ENCODE measurements at places on chromosomes 13 and 19.

GRCh38 chr19:4593409-4593851 lies 33.9 kb upstream of the SEMA6B start:
- DNase-seq, result peak; percentile 73

- DNase-seq, result peak; percentile 80
Observed at GRCh38 chr13:112740502-112741131, 50.8 kb downstream of the ATP11A start.

DNA sequence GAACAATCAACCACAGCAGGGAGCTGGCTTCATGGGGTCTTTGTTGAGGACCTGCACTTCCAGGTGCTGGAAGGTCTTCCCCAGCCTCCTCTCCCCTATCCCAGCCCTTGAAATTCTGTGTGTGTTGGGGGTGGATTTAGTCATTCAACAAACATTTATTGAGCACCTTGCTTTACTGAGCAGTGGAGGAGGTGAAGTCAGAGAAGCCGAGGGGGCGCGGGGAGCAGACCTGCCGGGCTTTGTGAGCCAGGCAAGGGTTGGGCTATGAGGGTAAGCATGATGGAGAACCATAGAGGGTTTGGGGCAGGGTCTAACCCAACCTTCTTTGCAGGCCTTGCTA lies 3.5 kb upstream of the C19orf85 start:
- no peak for DNase-seq

DNA sequence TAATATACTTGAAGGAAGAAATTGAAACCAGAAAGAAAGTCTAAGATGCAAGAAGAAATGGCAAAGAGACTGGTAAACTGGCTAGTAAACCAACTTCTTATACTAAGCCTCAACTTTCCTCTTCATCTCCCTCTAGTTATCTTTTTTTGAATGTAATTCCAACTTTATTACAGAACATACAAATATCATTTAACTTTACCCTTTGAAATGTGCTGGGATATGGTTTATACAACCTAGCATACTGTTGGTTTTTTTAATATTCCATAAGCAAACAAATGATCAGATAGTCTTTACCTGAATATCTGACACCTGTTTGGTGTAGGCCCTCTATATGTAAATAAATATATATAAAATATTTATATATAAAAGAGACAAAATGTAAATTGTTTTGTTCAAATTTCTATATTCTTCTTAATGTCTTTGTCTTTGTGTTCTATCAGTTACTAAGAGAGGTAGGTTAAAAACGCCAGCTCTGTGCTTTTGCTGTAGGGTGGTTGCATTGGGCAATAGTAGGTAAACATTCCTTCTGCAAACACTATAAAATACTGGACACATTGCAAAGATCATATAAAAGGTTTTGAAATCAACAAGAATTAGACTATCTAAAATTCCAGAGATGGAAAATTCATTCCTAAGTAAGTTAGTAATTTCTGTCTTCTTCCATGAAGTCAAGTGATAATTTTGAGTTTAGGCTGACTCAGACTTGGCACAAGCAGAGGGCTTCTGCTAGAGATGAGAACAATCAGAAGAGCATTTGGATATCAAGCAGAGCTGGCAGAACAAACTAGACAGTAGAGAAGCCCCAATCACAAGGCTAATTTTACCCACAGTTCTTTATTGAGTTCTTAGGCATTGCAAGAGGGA lies 383.3 kb downstream of the RFC3 start:
- DNase-seq, result peak; percentile 67

- DNase-seq, result peak; percentile 14
Observed at GRCh38 chr19:6362351-6362801, 1.0 kb downstream of the CLPP start.

DNA sequence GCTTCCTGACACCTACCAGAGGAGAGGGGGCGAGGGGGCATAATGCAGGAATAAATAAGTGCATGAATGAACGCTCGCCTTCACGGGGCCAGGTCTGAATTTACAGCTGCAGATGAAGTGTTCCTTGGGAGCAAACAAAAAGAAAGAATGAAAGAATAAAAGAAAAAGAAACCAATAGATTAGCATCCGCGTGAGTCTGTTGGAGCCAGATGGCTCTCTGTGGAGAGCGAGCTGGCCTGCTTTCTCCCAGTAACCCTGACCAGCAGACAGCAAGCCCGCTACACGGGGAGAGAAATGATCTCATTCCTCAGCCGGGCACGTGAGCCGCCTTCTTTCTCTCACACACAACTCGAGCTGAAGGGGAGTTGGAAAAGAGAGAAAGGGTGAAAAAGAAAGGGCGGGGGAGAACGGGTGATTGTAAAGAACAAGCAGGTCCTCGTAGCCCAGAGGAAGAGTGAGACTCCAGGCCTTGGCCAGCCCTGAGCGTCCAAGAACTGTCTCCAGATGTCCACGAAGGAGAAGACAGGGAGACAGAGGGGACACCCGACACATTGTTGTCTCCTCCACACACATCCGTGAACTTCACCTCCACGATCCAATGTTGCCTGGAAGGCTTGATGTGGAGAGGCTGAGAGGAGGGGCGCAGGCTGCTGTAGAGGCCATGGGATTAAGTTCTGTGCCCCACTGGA lies 81.4 kb downstream of the RNASEH2B start:
- peak; percentile 73 for DNase-seq

DNA sequence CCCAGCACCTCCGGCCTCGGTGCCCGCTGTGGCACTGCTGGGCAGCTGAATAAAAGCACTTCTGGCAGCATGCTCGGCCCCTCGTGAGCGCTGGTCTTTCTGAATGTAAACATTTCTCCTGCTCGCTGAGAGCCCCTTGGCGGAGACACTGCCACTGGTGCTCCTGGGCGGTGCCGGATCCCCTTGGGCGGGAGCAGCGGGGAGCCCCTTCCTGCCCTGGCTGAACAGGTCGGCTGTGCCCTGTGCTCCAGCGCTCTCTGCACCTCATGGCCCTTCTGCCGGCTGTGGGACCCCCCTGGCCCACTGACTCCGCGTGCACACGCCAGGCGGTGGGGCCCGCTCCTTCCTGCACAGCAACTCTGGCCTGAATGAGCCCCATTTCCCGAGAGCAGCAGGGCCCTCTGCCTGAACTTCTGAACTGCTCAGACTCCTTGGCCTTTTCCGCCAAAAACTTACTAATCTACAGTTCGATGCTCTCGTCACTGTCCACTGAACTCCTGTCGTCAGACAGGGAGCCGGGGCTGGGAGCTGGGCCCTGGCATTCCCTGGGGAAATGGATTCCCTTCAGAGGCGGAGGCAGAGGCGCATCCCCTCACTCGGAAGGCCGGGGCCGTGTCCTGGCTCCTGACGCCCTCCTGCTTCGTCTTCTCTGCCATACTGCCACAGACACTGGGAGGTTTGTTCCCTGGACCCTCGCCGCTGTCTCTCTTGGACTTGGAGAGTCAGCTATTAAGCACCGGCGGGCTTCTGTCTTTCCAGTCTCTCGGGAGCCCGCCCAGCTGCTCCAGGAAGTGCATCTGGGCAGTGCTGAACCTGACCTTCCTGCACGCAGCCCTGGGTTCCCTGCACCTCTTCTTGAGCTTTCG lies 14.2 kb downstream of the RB1 start:
- DNase-seq, result no peak
